ENCODE measurements at places on chromosomes 12 and 14. TPM values are rescaled to one million over a fixed set of nuclear protein-coding genes. Genes with fewer than 3 reads are reported as not detected.

DNA sequence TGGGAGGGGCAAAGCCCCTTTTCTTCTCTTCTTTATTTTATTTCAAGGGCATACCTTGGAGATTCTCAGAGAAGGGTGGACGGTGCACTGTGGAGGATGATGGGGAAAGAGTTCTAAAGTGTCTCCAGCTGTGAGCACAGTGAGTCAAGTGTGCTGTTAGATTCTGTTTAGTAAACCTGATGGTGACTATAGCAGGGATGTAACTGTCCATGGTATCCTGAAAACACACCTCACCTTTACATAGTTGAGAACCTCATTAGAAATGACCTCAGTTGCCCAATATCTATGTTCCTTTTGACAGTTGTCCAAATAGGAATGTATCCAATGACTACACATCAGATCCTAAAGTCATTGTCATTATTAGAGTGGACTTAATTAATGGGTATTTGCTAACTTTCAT, 38.0 kb downstream of the CNTN1 start:
- no peak for DNase-seq

- DNase-seq, result no peak
Measured at GRCh38 chr14:76564471-76565422, 188.8 kb downstream of the ESRRB start.

- no peak for DNase-seq
Measured at GRCh38 chr12:98894412-98895085, 249.5 kb downstream of the APAF1 start.

GRCh38 chr14:78992867-78993266, 822.7 kb downstream of the NRXN3 start:
- no peak for DNase-seq

Gene ASB2
- polyA plus RNA-seq, result 2.7 TPM

Gene PLA2G1B
- polyA plus RNA-seq, result 0.87 TPM
